Activated CD4-positive, alpha-beta memory T cell treated with anti-CD3 and anti-CD28 coated beads for 36 hours (primary cell): ENCODE measurements at places on chromosomes 7 and 10.
A peak's percentile ranks its signal among the peaks of the same experiment; 100 is the strongest.

- no peak for DNase-seq
Measured at GRCh38 chr10:5511231-5511884, 12.0 kb upstream of the CALML5 start.

DNA sequence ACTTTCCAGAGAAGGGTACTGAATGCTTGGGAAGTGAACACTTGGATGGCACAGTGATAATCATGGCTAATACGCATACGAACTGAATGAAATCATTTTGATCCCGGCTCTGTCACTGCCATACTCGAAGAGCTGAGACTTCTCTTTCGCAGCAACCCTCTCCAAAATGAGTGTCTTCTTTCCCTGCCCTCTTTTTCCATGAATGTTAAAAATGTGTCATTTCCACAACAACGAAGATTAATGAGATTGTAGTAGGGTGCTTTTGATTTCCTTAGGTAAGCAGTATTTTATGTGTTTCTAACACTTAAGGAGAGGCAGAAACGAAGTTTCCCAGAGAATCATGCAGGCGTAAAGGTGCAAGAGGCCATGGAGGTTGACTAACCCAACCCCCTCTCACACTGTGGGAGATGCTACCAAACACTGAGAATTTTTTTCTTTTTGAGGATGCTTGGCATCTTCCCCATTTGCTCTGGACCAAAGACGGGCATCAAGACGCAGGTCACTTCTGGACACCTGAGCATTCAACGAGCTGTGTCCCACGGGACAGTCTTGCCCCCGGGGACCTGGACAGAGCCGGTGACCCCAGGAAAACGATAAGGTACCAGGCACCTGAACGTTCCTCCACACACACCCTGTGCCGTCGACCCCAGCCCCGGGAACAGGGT, 823 bp downstream of the COPG2 start:
- DNase-seq = no peak

- no peak for DNase-seq
Measured at GRCh38 chr7:12898620-12899019, 211.2 kb downstream of the ARL4A start.

DNA sequence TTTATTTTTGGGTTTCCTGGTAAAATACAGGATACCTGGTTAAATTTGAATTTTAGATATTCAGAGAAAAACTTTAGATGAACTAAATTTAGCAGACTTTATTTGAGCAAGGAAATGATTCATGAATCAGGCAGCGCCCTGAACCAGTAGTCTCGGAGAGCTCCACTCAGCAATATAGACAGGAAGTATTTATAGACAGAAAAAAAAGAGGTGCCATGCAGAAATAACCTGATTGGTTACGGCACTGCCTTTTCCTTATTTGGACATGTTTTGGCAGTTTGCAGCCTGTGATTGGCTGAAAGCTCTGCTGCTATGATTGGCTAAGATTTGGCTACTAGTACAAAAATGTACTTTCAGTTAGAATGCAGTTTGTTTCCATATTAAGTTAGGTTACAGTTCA, 198.3 kb upstream of the DKK1 start:
- no peak for DNase-seq

DNA sequence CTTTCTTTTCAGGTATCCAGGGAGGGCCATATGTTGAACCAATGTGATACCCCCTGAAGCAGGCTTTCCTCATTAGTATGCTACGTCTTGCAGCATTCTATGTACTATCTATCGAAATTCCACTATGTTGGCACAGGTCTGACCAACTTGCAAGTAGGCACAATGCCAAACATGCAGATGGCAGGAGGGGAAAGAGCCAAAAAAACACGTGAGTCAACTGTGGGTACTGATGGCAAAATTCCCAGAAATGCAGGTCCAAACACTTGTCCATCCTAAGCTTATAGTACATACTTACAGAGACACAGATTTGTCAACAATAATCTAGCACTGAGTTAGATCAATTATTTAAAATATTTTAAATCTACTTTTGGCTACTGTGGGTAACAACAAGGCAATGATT, 394.9 kb downstream of the DGKB start:
- no peak for DNase-seq

GRCh38 chr10:24344279-24344678, 135.3 kb downstream of the KIAA1217 start:
- no peak for DNase-seq

GRCh38 chr10:96509017-96509641, 4.6 kb downstream of the TLL2 start:
- no peak for DNase-seq

- DNase-seq = no peak
Measured at GRCh38 chr10:109191341-109191740, 732.0 kb downstream of the XPNPEP1 start.

DNA sequence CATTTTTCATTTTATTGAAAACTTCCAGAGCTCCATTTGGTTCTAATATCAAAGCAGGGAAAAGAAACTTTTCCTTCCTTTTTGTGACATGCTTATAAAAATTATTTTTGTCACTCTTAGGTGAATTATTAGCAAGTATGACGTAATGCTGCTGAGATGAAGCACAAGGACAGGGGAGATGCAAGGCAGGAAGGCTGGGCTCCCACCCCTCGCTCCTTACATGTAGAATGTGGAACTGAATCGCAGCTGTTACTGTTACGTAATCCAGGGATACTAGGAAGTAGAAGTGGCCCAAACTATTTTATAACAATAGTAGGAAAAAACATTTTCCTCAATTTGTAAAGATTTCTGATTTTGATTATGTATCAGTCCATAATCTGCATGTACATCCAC, 17.1 kb upstream of the GTPBP4 start:
- no peak for DNase-seq

- no peak for DNase-seq
Measured at GRCh38 chr7:27146491-27147198, 929 bp downstream of the HOXA6 start.

- peak; percentile 61 for DNase-seq
Measured at GRCh38 chr7:24965831-24966708, 13.9 kb downstream of the OSBPL3 start.

- DNase-seq = no peak
Measured at GRCh38 chr10:88437411-88437810, 145.7 kb downstream of the RNLS start.

DNA sequence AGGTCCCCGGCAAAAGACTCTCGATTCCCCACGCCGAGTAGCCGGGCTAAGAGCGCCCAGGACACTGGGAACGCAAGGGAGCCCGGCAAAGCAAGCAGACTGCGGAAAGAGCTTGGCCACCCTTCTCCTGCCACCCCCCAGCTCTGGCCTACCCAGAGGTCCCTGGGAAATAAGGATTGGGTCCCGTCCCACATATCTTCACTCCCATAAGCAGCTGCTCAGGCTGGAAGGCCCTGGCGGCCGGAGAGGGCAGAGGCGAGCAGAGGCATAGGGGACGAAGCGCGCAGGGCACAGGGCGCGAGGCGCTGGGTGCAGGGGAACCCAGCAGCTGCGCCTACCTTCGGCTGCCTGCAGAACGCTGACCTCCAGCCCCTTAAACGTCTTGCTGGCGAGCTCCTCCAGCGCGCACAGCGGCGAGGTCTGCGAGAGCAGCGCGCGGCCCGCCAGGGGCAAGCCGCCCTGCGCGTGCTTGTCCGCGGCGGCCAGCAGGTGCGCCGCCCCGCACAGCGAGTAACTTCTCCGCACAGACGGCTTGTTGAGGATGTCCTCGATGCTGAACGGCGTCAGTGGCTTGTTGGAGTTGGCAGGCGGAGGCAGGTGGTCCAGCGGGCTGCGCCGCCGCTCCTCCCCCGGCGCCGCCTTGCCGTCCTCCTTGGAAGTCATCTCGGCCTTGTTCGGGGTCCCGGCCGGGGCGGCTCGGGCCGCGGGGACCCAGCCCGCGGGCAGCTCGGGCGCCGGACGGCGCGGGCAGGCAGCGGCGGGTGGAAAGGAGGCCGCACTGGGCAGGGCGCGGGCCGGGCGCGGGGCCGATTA, 904 bp downstream of the LBX1 start:
- DNase-seq = no peak

DNA sequence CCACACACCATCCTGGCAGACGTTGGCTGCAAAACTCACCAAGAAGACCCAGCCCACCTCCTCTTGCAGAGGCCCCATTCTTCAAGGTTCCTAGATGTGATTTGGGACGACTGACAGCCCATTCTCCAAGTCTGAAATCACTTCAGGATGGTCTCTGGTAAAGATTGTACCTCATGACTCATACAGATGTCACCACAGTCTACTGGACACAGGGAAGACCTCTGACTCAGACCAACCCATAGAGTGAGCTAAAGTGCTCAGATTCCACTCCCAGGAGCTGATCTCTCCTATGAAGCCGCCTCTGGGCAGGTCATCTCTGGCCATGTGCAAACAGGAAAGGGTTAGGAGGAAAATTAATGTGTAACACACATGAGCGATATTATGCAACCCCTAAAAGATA, 102.4 kb upstream of the VWC2 start:
- DNase-seq = no peak

- no peak for DNase-seq
Measured at GRCh38 chr7:125506331-125506730, 576.7 kb upstream of the POT1 start.

GRCh38 chr10:128186959-128187787, 61.0 kb upstream of the MKI67 start:
- DNase-seq = peak; percentile 54

DNA sequence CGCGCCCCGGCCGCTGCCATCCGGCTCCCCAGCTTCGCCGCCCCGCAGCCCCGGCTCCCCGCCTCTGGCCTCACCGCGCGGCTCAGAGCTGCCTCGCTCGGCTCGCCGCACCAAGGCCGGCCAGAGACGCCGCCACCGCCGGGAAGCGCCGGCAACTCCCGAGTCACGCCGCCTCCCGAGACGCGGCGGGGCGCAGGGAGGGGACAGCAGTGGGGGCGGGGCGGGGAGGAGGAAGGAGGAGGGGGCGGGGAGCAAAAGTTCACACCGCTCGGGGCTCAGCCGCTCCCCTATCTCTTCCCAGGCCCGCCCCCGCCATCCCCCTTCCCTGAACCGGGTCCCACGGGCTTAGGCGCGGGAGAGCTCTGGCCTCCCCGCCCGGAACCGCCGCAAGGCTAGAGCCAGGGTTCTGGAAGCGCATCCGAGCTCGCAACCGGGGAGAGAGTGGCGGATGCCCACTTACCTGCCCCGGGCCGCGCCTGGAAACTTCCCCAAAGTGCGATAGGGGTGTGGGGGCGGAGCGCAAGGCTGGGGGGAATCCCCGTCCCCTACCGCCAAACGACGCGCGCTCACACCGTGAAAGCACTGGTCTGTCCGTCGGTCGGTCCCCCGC, 1.0 kb downstream of the CHST15 start:
- DNase-seq = peak; percentile 45

DNA sequence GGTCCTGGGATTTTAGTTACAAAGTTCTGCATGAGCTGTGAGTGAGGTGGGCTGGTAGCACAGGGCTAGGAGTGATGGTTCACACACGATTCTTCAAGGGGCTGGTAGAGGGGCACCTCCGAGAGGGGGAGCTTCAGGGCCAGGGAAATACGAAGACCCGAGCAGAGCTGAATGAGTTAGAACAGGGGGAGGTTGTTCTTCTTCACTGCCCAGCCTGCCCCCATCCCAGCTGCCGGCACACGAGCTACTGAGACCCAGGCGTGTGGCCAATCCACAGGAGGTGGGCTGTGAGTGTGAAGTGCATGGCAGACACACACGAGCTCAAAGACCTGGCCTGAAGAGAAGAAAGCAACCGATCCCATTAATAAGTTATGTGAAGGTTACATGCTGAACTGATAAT, 256.2 kb upstream of the ZNF32 start:
- no peak for DNase-seq

- no peak for DNase-seq
Measured at GRCh38 chr7:17123020-17123419, 175.4 kb upstream of the AHR start.

GRCh38 chr7:46448478-46448877, 527.4 kb upstream of the IGFBP3 start:
- no peak for DNase-seq

DNA sequence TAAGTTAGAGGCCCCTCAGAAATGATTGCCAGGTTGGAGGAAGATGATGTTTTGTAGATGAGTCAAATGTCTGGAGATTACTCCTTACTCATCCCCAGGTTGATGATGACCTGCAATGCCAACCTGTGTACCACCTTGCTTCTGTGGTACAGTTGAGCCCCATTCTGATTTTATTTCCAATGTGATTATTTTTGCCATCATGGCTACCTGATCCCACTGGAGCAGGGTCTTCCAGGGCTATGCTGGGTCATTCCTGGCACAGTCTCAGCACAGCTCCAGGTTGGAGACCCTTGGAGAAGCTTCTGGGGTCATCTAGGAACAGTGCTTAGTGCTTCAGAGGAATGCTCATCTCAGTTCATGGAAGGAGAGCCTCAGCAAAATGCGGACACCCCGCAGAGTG, 34.3 kb downstream of the LRRC18 start:
- DNase-seq = no peak

GRCh38 chr10:65365878-65366277, 1560.0 kb upstream of the LRRTM3 start:
- no peak for DNase-seq

DNA sequence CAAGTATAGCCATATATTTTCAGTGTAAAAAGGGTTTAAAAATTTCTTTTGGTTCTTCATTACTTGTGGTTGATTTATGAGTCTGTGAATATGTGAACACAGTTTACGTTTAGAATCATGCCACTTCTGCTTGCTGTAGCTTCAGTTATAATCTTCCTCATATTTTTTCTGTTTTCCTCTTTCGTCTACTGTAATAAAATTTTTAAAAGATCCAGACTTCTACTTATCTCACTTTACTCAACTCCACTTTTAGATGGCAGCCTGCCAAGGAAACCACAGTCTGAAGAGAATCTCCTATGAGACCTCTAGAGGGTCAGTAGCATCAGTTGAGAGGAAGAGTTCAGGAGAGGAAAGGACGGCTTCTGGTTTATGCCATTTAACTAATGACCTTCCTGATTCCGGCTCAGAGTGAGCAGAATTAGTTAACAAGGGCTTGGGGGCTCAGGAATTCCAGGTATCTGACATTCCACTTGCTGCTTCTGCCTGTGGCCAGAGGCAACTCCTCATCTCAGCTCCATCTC, 21.4 kb downstream of the CREB5 start:
- DNase-seq = no peak
